ENCODE measurements at places on chromosomes 3 and 15.

GRCh38 chr15:58019503-58020376 is 45.8 kb downstream of the ALDH1A2 start:
- no peak for DNase-seq

DNA sequence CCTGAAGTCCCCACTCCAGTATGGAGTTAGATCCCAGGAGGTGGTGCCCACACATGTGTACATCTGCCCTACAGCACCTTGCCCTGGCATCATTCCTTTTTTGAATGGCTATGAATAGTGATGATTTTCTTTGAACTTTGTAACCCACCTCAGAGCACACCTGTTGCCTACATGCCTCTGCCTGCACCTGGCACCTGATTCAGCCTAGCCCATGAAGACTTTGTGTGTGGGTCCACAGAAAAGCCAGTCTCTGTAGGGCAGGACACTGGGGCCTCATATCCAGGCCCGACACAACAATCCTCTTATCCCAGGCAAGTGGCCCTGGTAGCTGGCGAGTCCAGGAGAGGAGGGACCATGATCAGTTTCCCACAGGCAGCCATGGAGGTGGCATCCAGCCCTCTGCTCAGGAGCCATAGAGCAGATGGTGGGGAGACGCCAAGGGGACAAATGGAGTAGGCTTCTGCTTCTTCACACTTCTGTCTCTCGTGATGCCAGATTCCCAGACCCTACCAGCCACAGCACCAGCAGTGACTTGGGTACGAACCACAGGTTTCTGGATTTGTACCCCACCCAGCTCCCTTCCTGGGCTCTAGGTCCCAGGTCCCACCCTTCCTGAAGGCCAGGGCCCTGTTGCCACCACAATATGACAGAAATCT is 230.7 kb downstream of the UACA start:
- no peak for DNase-seq

- no peak for DNase-seq
These were observed 17.9 kb upstream of the SATB1 start for GRCh38 chr3:18442756-18443664.

DNA sequence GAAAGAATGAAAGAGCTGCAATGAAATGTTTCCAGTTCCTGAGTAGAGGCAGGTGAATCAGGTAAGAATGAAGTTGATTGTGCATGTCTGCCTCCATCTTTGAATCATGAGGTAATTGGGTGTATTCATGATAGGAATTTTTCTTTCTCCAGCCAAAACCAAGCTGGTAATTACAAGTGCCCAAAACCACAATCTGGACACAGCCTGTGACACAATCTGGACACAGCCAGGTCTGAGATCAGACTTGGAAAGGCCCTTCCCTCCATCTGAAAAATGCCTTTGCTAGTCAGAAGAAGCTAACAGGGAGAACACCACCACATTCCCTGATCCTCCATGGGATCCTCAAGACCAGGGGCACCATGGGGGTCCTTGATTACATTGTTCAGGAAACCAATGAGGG is 338.5 kb upstream of the THBS1 start:
- no peak for DNase-seq

DNA sequence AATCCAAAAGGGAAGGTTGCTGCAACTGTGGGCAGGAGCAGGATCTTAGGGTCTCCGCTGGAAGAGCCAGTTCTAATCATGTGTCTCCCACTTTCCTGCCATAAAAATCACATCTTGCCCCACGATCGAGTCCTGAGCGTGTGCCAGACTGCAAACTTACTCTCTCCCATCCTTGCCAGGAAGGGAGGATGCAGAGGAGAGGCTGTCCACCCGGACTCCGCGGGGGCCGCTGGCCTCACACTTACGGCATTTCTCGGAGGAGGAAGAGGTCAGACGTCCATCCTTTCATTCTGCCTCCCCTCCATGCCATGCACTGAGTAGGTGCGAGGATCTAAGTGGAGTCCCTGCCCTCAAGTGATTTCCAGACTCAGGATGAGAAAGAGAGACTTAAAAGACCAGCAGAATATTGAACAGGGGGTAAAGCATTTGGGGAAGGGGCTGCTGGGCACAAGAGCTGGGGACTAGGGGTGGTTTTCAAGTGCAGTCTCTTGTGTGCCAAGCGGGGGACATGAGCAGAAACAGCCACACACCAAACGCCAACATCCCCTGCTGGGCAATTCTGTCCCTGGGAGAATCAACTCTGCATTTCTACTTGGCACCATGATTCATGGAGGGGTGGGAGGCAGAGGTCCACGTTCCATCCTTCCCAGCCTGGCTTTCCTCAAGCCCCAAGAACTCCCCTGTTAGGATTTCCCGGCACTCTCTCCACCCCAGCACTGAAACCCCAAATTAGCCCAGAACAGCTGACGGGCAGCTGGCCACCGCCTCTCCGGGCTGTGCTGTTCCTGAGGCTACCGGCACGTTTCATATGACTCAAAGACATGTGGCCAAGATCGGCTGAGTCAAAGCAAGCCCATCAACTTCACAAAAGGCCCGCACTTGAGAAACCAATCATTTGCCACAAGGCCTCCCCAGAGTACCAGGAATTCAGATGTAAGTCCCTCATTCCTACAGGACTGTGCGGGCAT is 11.6 kb downstream of the OXTR start:
- DNase-seq, result no peak

DNA sequence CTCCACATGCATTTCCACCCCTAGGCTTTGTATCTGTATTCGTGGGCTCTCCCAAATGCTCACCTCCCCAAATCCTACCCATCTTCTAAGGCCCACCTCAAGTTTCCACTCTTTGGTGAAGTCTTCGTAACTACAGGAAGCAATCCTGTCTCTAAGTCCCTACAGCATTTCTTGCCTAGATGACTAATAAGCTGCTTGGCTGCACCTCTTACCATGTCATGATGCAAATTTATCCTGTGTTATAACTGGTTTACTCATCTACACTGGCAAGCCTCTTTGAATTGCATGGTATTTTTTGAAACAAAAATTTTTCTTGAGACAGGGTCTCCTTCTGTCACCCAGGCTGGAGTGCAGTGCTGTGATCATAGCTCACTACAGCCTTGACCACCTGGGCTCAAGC is 73.3 kb downstream of the SETMAR start:
- DNase-seq, result no peak

DNA sequence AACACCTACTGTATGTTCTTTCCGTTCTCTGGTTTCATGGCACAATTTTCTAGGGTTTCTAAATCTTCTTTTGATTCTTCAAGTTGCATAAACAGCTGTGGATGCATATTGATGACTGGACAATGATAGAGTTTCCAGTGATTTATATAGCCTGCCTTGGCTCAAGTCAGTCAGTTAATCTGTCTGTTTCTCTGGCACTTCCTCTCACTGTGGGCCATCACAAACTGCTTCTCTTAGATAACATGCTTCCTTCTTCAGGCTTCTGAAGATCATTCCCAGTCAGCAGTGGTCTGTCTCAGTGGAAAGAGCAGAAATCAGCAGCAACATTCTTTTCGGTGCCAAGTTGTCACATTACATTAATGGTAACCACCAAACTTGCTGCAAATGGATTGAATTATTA is 207.2 kb downstream of the RYR3 start:
- no peak for DNase-seq

- no peak for DNase-seq
These were observed 779 bp downstream of the GRIP2 start for GRCh38 chr3:14539384-14539741.

DNA sequence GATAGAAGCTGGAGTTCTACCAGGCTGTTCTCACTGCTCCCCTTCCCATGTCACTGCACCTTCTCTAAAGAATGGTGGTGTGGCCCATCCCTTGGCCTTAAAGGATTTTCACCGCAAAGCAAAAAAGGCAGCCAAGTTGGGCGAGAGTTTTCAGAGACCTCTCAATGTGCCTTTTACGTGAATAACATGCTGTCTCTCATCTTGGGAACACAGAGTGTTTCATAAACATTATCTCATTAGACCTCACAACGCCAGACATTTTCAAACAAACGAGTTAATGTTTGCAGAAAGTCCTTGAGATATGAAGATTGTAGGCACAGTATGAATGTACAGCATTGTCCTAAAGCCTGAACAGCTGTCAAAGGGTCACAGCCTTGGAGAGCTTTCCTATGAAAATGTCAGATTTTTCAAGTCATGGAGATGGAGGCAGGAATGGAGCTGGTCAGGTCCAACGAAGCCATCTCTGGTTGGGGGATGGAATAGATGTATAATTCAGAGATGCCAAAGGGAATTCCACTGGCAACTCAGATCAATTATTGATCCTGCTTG is 21.3 kb downstream of the TM4SF1 start:
- DNase-seq, result no peak

- no peak for DNase-seq
These were observed 4.0 kb downstream of the ULK3 start for GRCh38 chr15:74838746-74839525.

GRCh38 chr15:80179025-80179759 is 26.4 kb downstream of the FAH start:
- no peak for DNase-seq

GRCh38 chr15:29968099-29968894 is 114.5 kb upstream of the GOLGA8J start:
- DNase-seq, result no peak
